Muscle of back (tissue), 13 donors: ENCODE measurements at places on chromosomes 11 and 22. TPM values are rescaled to one million over a fixed set of nuclear protein-coding genes. Genes with fewer than 3 reads are reported as not detected.
A peak's percentile ranks its signal among the peaks of the same experiment; 100 is the strongest.

- DNase-seq, result no peak
Measured at GRCh38 chr11:92920331-92920730, 49.1 kb upstream of the MTNR1B start.

DNA sequence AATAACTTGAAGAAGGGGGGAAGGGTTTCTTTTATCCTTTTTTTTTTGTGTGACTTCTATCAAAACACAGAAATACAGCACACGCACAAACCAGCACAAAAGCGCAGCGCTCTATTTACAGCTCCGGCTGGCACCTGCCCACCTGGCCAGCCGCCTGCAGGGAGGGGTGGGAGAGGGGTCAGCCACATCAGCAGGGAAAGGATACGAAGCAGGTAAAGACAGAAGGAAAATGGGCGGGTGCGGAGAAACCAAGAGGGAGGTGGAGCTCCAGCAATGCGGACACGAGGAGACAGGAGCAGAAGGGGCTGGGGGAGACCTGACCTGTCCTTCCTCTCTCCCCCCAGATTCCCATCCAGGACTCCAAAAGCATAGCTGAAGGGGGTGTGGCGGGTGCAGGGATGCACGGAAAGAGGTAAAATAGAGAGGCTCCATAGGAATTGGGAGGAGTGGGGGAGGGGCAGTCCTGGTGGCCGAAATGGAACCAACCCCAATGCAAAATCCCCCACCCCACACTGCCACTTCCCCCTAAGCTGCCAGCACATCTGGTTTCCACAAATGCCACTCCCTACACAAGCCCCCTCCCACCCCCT is 14.1 kb downstream of the CXCR5 start:
- DNase-seq, result no peak

DNA sequence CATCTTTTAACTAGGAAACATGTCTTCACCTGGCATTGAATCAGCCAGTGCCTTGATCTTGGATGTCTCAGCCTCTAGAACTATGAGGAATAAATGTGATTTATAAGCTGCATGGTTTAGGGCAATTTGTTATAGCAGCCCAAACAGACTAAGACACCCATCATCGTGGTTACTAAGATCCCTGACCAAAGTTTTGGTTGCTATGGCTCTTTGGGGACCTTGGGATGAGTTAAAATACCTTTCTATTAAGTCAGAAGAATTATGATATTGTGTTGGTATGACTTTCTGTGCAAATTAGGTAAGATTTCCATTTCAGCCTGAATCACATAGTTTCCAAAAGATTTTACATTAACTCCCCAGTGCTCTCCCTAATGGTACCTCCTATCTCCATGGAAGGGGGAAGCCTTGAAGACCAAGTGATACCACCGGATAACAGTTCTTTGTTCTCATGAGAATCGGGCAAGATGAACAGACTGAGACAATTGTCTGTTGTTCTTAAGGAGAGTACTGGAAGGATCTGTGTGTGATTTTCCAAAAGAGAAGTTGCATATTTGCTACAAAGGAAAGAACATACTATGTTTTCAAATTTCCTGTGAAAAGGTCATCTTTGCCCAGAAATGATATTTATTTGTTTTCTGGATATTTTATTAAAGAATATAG is 60.4 kb upstream of the UBASH3B start:
- no peak for DNase-seq

- DNase-seq, result no peak
Measured at GRCh38 chr11:60887556-60887955, 18.8 kb downstream of the PRPF19 start.

- DNase-seq, result no peak
Measured at GRCh38 chr11:2982214-2982613, 9.9 kb downstream of the NAP1L4 start.

- DNase-seq, result peak; percentile 55
Measured at GRCh38 chr11:134045799-134046635, 22.9 kb upstream of the JAM3 start.

GRCh38 chr11:29962243-29962642 is 54.6 kb downstream of the KCNA4 start:
- DNase-seq, result no peak

GRCh38 chr22:28029956-28030355 is 110.9 kb upstream of the PITPNB start:
- DNase-seq, result no peak

GRCh38 chr11:85094795-85095194 is 532.3 kb downstream of the DLG2 start:
- DNase-seq, result no peak

GRCh38 chr11:64056213-64056785 is 20.6 kb downstream of the FLRT1 start:
- peak; percentile 85 for DNase-seq

DNA sequence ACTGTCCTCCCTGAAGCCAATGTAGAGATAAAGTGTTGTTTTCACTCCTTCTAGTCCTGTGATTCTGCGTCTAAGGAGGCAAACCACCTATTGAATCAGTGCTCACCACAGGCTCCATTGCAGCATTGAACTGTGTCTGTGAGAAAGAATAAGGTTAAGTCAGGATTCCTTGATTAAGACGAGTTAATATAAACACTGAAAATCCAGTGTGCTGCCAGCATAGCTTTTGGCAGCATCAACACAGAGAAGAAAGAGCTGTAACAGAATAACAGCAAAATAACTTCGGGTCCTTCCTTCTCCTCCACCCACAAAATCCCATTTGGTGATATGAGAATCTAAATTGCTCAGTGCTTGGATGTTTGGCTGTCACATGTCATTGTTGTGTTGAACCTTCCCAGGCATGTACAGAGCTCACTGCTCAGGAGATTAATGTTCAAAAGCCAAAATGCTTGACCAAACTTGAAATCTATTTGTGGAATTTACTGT is 185.2 kb upstream of the DDI1 start:
- peak; percentile 26 for DNase-seq

- DNase-seq, result peak; percentile 67
Measured at GRCh38 chr11:118917481-118918127, 8.1 kb downstream of the BCL9L start.

DNA sequence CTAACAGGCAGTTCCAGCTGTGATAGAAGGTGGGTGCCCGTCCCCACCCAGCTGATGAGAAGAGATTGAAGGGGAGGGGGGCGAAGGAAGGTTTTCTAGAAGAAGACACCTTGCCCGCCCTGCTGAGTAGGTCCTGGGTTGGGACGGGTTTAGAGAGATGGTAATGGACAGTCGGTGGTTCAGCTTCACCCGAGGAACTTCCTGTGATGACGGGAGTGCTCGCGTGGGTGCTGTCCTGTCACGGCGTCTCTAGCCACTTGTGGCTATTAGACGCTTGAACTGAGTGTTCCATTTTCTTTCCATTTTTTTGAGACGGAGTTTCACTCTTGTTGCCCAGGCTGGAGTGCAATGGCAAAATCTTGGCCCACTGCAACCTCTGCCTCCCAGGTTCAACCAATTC is 27.6 kb upstream of the MGAT3 start:
- no peak for DNase-seq

GRCh38 chr11:116932181-116932580 is 94.8 kb upstream of the APOA1 start:
- DNase-seq, result no peak

GRCh38 chr11:14422052-14422813 is 63.2 kb upstream of the RRAS2 start:
- DNase-seq, result peak; percentile 90

DNA sequence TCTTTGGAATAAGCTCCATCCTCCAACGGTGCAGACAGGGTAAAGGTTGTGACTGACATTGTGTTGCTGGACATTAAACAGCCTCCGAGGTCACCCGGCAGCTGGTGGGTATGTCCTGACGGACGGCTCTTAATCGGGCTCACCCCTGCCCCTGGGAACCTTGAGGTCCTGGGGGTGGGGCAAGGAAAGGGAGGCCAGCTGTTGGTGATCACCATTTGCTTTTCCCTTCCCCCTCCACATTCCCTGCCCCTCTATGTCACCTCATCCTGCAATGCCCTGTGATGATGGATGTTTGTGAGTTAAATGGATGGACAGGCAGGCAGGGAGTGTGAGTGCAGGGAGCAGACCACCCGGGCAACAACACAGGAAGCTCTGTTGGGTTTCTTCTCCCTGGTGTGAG is 26.3 kb downstream of the APLNR start:
- DNase-seq, result no peak

SLC22A6 gene
- polyA plus RNA-seq, result 0.10 TPM

PTDSS2 gene
- 31.5 TPM for polyA plus RNA-seq

UBE2L6 gene
- polyA plus RNA-seq, result 24.1 TPM

TCN2 gene
- polyA plus RNA-seq, result 14.2 TPM

ANGPTL5 gene
- polyA plus RNA-seq, result 0.14 TPM

SYT7 gene
- polyA plus RNA-seq, result 3.2 TPM
